ENCODE measurements at places on chromosomes 1 and 21. TPM values are rescaled to one million over a fixed set of nuclear protein-coding genes. Genes with fewer than 3 reads are reported as not detected.

DNA sequence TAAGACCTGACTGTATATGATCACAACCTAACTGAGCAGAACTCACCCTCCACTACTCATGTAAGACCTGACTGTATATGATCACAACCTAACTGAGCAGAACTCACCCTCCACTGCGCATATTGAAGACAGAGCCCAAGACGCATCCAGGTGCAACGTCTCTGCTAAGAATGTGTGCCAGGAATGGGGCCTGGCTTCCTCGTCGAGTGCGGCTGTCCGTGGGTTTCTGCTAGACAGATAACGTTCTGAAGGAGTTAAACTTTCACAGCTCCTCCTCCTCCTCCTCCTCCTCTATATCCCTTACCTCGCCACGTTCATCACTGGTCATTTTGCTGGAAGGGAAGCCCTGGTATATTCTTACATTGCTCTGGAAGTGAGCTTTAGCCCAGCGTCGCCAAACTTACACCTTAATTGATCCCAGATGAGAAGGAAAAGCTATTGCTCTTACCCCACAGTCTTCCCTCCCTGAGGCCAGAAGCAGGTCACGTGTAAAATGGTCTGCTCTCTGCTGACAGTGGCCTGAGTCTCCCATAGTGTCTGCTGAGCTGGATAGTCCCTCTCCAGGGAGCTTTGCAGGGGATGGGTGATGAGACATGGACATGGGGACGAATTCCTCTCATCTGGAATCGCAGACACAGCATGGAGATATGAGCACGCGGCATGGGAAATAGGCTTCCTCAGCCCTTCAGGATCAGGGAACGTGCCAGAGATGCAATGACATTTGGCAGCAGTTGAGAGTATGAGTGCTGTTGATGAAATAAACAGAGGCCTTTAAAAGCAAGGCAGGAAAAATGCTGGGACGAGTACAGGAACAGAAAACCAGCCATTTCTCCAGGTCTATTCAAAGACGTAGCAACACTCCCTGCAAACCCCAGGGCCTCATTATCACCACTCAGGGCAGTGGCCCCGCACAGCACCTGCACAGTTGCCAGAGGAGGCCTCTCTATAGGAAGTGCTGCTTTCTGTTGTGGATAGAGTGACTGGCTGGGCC is 528.1 kb downstream of the KIF26B start:
- H3K27ac ChIP-seq: no peak overlapping the region
- H3K27me3 ChIP-seq: no peaks in the 10 kb centered on the region
- H3K4me1 ChIP-seq: no peaks in the 10 kb centered on the region
- DNase-seq: no peak
- no peak overlapping the region for H3K4me3 ChIP-seq
- H3K36me3 ChIP-seq: no peaks in the 10 kb centered on the region

GRCh38 chr1:217524787-217525520 is 105.9 kb downstream of the GPATCH2 start:
- DNase-seq: no peak
- H3K27ac ChIP-seq: no peak overlapping the region
- no peak overlapping the region for H3K4me3 ChIP-seq
- H3K36me3 ChIP-seq: no peaks in the 10 kb centered on the region
- no peaks in the 10 kb centered on the region for H3K4me1 ChIP-seq

DNA sequence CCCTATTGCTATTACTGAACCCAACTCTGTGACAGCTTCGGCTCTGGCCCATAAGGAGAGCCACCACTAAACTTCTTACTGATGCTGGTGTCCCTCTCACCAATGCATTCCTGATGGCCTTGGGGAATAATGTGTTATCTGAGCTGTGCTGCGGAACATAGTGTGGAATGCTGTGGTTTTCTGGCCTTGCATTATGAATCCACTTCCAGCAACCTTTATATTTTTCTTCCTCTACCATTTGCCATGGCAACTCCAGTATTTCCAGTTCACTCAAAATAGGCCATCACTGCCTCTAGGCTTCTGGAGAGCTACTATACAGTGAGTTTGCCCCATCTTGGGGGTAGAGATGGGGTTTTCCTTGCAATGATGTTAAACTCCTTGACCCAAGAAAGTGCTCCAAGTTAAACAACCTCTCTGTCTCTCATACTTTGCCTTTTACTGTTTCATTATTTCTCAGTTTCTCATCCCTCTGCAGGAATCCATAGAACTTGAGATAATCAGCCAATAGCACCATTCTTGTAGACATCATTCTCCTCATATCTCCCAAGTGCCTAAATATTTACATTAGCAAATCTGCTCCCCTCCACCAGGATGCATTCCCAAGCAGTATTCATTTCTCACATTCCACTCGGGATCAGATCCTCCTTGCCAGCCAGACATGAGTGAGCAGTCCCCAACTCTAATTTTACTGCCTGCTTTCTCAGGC is 11.1 kb upstream of the RAVER2 start:
- H3K4me1 ChIP-seq: no peaks in the 10 kb centered on the region
- no peak overlapping the region for H3K27ac ChIP-seq
- H3K27me3 ChIP-seq: no peaks in the 10 kb centered on the region
- no peak overlapping the region for H3K4me3 ChIP-seq
- no peak for DNase-seq

DNA sequence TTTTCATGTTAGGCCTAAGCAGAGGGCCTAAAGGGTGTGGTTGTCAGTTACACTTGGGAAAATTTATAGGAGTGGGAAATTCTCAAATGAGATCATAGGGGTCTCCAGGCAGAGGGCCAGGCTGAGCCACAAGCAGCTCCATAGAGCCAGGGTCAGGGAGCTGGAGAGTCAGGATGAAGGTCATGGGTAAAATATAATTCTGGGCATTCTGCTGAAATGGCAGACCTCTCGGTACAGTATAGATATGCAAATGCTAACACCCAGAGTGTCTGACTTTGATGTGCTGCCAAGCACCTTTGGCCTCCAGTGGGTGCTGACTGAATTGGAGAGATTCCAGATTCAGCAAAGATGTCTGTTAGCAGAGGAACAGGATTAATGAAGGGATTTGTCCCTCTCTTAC is 40.1 kb downstream of the DNM3 start:
- no peak overlapping the region for H3K27ac ChIP-seq
- H3K36me3 ChIP-seq: no peaks in the 10 kb centered on the region
- H3K4me3 ChIP-seq: no peak overlapping the region
- H3K27me3 ChIP-seq: no peaks in the 10 kb centered on the region

DNA sequence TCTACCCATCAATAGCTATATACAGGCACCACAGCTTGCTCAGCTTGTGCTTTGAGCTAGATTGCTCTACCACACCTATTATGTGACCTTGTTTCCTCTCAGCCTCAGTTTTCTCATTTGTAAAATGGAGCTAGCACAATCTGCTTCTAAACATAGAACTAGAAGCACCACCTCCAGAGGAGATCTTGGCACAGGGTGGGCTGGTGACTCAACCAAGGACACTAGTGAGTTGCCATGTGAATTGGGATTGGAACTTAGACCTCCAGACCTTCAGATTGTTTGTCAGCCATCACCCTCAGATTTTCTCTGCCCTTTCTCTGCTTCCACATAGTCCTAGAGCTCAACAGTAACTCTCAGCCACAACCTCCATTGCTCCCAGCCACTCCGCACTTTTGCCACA is 3.0 kb upstream of the MACO1 start:
- no peak overlapping the region for H3K4me3 ChIP-seq
- no peaks in the 10 kb centered on the region for H3K27me3 ChIP-seq
- no peak overlapping the region for H3K27ac ChIP-seq
- DNase-seq: no peak
- H3K4me1 ChIP-seq: peaks cover 8% of the 10 kb centered on the region
- no peaks in the 10 kb centered on the region for H3K36me3 ChIP-seq

GRCh38 chr1:1072299-1072848 is 1.7 kb downstream of the RNF223 start:
- H3K4me3 ChIP-seq: no peak overlapping the region
- DNase-seq: no peak
- H3K27me3 ChIP-seq: peaks cover 36% of the 10 kb centered on the region
- no peak overlapping the region for H3K27ac ChIP-seq
- peaks cover 6% of the 10 kb centered on the region for H3K4me1 ChIP-seq
- no peaks in the 10 kb centered on the region for H3K36me3 ChIP-seq

GRCh38 chr1:54046671-54047383 is 6.2 kb downstream of the TMEM59 start:
- H3K4me3 ChIP-seq: no peak overlapping the region
- H3K27ac ChIP-seq: no peak overlapping the region
- peaks cover 45% of the 10 kb centered on the region for H3K36me3 ChIP-seq
- H3K27me3 ChIP-seq: no peaks in the 10 kb centered on the region
- H3K4me1 ChIP-seq: peaks cover 47% of the 10 kb centered on the region
- no peak for DNase-seq

- no peak overlapping the region for H3K4me3 ChIP-seq
- no peaks in the 10 kb centered on the region for H3K36me3 ChIP-seq
- no peaks in the 10 kb centered on the region for H3K27me3 ChIP-seq
- no peak overlapping the region for H3K27ac ChIP-seq
- DNase-seq: no peak
- H3K4me1 ChIP-seq: no peaks in the 10 kb centered on the region
Measured at GRCh38 chr1:218867941-218868626, 305.6 kb upstream of the LYPLAL1 start.

GRCh38 chr1:12316331-12316730 is 86.5 kb downstream of the VPS13D start:
- DNase-seq: no peak
- H3K27ac ChIP-seq: no peak overlapping the region
- peaks cover 7% of the 10 kb centered on the region for H3K4me1 ChIP-seq
- no peaks in the 10 kb centered on the region for H3K27me3 ChIP-seq
- no peak overlapping the region for H3K4me3 ChIP-seq

DNA sequence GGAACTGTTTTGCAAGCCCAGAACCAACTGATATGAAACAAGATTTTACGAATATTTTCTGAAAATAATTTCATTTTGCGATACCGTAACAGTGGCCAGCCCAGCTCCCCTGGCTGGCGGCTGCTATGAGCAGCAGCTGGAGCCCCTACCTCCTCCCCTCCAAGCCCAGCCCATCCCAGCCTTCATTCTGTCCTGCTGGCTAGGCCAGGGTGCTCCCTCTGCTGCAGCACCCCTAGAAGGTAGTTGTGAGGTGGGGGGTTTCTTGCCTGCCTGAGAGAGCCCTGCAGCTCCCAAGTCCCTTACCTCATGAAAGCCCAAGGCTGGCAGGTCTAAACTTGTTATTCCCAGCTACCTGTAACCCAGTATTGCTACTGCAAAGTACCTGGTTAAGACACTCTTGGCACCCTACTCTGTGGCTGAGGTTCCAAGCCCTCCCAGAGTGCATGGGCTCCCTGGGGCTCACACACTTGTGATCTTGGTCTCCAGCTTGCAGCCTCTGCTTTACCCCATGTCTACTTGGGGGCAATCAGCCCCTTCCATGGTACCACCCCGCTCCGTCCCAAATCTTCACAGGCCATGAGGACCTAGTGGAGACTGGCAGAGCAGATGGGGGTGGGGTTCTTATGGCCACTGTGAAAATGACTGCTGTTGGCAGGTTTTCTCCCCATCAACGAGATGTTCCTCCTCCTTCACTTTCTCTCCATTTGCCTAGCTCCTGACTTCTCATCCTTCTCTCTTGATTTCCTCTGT is 239.8 kb downstream of the TRABD2B start:
- no peaks in the 10 kb centered on the region for H3K36me3 ChIP-seq
- DNase-seq: no peak
- no peaks in the 10 kb centered on the region for H3K27me3 ChIP-seq
- H3K4me3 ChIP-seq: no peak overlapping the region

DNA sequence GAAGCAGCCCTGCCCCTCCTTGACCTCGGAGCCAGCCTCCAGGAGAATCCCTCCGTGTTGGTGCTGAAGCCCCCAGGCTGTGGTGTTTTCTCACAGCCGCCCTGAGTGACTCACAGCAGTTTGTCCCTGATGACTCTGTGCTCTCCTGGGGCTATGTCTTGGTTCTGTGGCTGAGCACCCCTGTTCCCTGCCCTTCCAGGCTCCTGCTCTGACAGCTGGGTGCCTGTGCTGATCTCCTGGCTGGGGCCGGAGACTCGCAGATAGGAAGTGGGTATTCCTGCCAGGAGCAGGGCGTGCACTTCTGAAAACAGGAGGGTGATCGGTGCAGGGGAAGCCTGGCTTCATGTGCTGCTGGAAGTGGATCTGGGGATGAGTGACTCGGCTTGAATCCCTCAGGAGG is 34.5 kb downstream of the POFUT2 start:
- H3K27ac ChIP-seq: no peak overlapping the region
- H3K4me1 ChIP-seq: peaks cover 3% of the 10 kb centered on the region
- no peaks in the 10 kb centered on the region for H3K36me3 ChIP-seq
- H3K4me3 ChIP-seq: no peak overlapping the region

GRCh38 chr1:10621906-10622305 is 147.2 kb downstream of the PEX14 start:
- peaks cover 22% of the 10 kb centered on the region for H3K36me3 ChIP-seq
- no peaks in the 10 kb centered on the region for H3K4me1 ChIP-seq
- peak; percentile 35 for DNase-seq
- H3K27me3 ChIP-seq: no peaks in the 10 kb centered on the region
- H3K27ac ChIP-seq: no peak overlapping the region

GRCh38 chr21:45536301-45537081 is 5.7 kb downstream of the SLC19A1 start:
- peak; percentile 55 for DNase-seq
- no peaks in the 10 kb centered on the region for H3K27me3 ChIP-seq
- no peak overlapping the region for H3K4me3 ChIP-seq
- peaks cover 16% of the 10 kb centered on the region for H3K4me1 ChIP-seq
- no peaks in the 10 kb centered on the region for H3K36me3 ChIP-seq

GRCh38 chr1:224432146-224432545 is 2.5 kb downstream of the WDR26 start:
- H3K4me3 ChIP-seq: peak overlapping the region; percentile 81
- peaks cover 34% of the 10 kb centered on the region for H3K36me3 ChIP-seq
- peak overlapping the region; percentile 98 for H3K27ac ChIP-seq
- H3K4me1 ChIP-seq: peaks cover 49% of the 10 kb centered on the region
- no peaks in the 10 kb centered on the region for H3K27me3 ChIP-seq
- DNase-seq: no peak

DNA sequence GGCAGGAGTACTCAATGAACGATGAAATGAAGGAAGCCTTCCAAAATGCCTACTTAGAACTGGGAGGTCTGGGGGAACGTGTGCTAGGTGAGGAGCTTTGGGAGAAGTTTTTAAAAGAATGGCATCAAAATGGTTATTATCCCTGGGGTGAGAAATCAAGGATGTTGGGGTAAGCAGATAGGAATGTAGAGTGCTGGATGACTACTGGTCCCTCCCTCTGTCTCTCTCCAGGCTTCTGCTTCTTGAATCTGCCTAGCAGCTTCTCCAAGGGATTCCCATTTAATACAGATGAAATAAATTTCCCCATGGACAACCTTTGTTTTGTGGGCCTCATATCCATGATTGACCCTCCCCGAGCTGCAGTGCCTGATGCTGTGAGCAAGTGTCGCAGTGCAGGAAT is 19.0 kb upstream of the CASQ1 start:
- peaks cover 5% of the 10 kb centered on the region for H3K27me3 ChIP-seq
- H3K36me3 ChIP-seq: no peaks in the 10 kb centered on the region
- no peak for DNase-seq
- H3K27ac ChIP-seq: no peak overlapping the region
- no peak overlapping the region for H3K4me3 ChIP-seq
- H3K4me1 ChIP-seq: no peaks in the 10 kb centered on the region

GRCh38 chr1:87292684-87293493 is 35.8 kb upstream of the LMO4 start:
- H3K27ac ChIP-seq: no peak overlapping the region
- no peaks in the 10 kb centered on the region for H3K27me3 ChIP-seq
- no peak overlapping the region for H3K4me3 ChIP-seq
- H3K4me1 ChIP-seq: no peaks in the 10 kb centered on the region
- DNase-seq: no peak

GRCh38 chr1:215860833-215861232 is 293.7 kb downstream of the KCTD3 start:
- no peaks in the 10 kb centered on the region for H3K27me3 ChIP-seq
- H3K4me3 ChIP-seq: no peak overlapping the region
- H3K27ac ChIP-seq: no peak overlapping the region
- no peaks in the 10 kb centered on the region for H3K4me1 ChIP-seq
- no peaks in the 10 kb centered on the region for H3K36me3 ChIP-seq

Gene TIE1
- total RNA-seq: 59.4 TPM

Gene GLUL
- total RNA-seq: 1,001 TPM

Gene DCST1
- total RNA-seq: not detected

Gene USH2A
- not detected for total RNA-seq

Gene MMP23B
- 40.3 TPM for total RNA-seq

Gene HMCN1
- 45.4 TPM for total RNA-seq

Gene GJC2
- 6.9 TPM for total RNA-seq

Measured in upper lobe of right lung (tissue), 1 donor.